Neural progenitor cell (in vitro differentiated cells): ENCODE measurements at places on chromosomes 2 and 18. TPM values are rescaled to one million over a fixed set of nuclear protein-coding genes. Genes with fewer than 3 reads are reported as not detected.

DNA sequence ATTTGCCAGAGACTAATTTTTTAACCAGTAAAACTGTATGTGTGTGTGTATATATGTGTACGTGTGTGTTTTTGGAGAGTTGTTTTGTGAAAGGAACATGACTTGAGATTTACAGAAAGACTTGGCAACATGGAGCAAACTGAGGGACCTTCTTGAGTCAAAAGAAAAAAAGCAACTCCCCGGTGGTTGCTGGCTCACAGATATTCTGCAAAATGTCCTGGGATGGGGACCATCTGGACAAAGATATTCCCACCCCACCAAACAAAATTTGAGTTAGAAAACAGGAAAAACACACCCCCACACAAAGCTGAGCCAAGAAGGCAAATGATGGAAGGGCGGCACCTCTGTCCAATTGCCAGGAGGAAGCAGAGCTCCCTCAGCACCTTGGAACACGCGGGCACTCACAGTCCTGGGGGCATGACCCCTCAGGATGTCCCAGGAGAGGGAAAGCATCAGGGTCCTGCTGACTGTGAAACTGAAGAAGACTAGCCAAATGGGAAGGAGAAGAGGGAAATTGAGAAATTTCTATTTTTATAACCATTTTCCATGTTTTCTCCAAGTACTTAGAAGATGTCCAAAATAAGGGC is 290.2 kb upstream of the ACVR2A start:
- no peak for DNase-seq

DNA sequence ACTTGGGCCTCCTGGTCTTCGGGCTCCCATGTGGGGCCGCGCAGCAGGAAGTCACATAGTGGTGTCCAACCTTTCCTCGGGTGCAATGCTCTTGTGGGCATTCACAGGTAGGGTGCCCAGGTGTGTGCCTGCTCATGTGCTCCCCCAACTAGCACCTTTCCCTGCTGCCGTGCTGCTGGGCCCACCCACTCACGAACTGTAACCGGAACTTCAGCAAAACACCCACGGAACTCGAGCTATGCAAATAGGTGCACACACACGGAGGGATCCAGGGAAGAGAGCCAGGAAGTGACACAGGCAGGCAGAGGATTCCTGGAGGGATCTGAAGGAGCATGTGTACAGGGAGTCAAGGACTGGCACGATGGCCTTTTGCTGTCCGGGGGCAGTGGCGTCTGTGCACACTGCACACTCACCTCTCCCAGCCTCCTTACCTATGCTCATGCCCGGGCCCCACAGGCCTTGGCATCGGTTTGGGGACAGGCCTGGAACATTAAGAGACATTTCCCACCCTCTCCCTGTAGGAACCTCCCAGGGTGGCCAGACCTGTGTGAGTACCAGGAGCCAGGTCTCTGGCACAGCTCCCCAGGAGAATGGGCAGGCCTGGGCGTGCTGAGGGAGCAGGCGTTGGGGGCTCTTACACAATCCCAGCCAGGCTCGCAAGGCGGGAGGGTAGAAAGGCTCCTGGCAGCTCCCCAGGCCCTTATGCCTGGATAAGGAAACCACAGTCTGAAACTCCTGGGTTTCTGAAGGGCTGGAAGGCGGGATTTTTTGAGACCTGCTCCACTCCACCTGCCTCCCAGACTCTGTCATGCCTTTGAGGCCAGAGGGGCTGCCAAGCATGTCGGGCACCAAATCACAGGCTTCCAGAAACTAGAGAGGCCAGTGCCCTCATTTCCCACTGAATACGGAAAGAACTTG is 6.6 kb upstream of the PTMA start:
- peak; percentile 2 for DNase-seq

GRCh38 chr2:8679827-8680731 is 1.8 kb upstream of the ID2 start:
- peak; percentile 44 for DNase-seq

DNA sequence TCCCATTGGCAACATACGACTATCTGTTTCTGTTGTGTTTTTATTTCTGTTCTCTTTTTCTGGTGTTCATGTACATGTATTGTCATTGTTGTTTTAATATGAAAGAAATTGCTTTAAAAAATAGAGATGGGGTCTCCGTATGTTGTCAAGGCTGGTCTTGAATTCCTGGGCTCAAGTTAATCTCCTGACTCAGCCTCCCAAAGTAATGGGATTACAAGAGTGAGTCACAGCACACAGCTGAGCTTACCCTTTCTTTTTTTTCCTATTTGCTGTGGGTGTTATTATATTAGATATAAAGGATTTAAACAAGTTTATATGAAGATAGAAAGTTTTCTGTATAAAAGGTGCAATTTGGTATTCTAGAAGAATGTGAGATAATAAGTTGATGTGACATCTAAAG is 554.6 kb downstream of the DSC3 start:
- no peak for DNase-seq

DNA sequence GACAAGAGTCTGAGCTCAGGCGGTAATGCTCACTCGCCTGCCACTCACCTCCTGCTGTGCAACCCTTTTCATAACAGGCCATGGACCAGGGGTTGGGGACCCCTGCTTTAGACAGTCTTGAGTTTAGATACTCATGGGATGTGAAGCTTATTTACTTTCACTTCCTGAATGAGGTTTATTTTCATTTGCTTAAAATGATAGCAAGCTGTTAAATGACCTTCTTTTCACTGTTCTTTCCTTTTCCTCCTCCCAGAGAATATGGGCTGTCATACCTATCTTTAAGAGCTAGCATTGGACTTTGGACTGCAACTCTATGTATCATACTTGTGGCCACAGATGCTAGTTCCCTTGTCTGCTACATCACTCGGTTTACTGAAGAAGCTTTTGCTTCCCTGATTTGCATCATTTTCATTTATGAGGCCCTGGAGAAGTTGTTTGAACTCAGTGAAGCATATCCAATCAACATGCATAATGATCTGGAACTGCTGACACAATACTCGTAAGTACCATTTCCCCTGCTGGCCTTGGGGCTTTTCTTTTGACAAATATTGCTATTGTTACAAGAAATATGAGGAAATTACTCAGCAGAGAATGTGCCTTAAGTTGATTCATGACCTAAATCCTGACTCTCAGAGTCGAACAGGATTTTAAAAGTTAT is 168.5 kb downstream of the DPP4 start:
- no peak for DNase-seq

DNA sequence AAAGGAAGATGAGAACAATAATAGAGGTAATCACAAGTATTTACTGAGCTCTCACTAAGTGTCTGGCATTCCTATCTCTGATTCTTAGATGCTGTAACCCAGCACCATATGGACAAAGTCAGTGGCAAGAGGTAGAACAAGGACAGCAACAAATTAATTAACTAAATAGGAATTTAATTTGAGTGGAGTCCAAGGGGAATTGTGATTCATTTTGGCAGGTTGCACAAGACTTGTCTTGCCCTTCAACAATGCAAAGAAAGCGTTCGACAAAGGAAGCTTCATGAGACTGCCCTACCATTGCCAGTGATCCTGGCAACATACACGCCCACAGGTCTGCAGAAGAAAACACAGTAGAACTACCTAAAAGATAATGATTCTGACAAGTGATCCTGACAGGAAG is 221.6 kb downstream of the RBM43 start:
- no peak for DNase-seq

GRCh38 chr18:72843743-72844142 is 24.0 kb downstream of the NETO1 start:
- no peak for DNase-seq

DNA sequence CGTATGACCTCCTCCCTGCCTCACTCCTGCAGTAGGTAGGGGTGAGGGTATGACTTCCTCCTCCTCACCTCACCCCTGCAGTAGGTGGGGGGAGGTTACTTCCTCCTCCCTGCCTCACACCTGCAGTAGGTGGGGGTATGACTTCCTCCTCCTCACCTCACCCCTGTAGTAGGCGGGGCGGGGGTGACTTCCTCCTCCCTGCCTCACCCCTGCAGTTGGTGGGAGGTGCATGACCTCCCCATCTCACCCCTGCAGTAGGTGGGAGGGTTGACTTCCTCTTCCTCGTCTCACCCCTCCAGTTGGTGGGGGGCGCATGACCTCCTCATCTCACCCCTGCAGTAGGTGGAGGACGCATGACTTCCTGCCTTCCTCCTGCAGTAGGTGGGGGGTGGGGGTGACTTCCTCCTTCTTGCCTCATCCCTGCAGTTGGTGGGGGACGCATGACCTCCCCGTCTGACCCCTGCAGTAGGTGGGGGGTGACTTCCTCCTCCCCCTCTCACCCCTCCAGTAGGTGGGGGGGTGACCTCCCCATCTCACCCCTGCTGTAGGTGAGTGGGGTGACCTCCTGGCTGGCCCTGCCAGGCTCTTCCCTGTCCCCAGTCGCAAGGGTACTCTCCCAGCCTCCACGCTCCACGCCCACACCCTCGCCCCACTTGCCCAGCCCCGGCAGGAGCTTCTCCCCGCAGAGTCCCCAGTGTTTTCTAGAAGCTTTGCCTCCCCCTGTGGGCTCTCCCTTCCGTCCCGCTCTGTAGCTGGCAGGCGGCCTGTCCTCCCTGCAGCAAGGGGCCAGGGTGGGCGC is 39.3 kb downstream of the TSHZ1 start:
- DNase-seq, result no peak

- DNase-seq, result no peak
Observed at GRCh38 chr2:191629976-191630712, 47.8 kb upstream of the NABP1 start.

- no peak for DNase-seq
Observed at GRCh38 chr2:67670747-67671183, 273.6 kb downstream of the ETAA1 start.

DNA sequence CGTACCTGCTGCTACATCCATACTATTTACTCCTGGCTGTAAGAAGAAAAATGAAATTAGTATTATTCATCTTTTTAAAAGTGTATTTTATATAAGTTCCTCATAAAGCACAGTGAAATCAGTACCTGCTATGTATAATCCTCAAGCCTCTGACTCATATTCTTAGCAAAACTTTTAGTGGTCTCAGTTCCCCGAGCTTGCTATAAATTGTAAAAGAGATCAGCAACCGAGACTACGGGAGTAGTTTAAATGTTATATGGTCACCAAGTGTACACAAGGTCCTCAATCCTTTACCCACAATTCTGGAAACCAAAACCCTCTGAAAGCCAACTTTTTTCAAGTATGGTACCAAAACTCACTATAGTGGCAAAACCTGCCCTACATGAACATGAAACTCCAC is 24.2 kb downstream of the PRPF40A start:
- no peak for DNase-seq

DNA sequence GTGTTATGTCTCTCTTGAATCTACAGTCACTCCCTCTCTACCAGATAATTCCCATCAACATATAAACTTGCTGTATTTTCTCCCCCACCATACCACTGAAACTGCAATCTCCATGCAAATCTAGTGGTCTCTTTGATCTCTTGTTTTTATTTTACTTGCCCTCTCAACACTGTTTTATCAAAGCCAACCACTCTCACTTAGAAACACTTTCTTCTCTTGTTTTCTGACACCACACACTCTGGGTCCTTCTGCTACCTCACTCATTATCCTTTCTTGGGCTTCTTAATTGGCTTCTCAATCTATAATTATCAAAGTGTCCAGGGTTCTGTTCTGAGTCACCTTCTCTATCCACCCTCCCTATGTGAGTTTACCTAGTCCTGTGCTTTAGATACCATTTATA is 2.0 kb upstream of the MCFD2 start:
- DNase-seq, result no peak

GRCh38 chr2:111184725-111185310 is 64.1 kb downstream of the BCL2L11 start:
- DNase-seq, result no peak

DNA sequence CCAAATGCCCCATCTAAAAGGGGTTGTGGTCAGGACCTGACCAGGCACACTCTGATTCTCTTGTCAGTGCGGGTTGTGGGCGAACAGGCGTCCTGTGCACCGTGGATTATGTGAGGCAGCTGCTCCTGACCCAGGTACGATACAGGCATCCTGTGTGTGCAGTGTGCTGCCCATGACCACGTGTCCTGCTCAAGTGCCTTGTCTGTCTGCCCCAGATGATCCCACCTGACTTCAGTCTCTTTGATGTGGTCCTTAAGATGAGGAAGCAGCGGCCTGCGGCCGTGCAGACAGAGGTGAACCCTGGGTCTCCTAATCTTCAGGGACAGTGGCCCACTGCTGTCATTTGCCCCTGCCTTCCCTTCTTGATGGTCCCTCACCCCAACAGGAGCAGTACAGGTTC is 14.6 kb downstream of the PTPN18 start:
- DNase-seq, result no peak

DNA sequence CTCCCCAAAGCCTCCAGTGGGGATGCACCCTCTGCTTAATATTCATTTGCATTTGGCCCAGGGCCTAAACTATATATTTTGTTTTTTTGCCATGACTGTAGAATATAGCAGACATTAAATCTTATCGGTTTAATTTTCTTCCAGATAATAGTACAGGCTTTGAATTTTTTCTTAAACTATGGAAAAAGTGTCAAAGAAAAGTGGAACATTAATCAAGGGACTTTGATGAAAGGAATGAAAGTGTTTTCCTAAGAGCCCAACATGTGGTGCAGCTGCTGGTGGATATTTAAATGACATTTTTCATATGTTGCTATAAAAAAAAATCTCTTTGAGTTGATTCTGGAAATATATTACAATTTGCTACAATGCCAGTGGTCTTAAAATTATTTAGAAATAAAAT is 346.8 kb downstream of the CYP26B1 start:
- DNase-seq, result no peak

DNA sequence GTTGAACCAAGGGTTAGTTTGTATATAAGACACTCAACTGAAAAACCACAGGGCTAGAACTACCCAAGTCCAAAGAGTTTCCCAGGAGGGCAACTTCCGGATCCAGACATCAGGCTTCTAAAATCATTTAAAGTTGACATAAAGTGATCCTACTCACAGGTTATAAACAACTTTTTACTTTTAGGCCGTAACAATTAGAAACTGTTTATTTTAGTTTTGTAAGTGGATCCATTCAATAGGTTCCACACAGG is 454.6 kb downstream of the MEIS1 start:
- DNase-seq, result no peak

- no peak for DNase-seq
Observed at GRCh38 chr18:66722671-66723070, 118.8 kb upstream of the CDH19 start.

DNA sequence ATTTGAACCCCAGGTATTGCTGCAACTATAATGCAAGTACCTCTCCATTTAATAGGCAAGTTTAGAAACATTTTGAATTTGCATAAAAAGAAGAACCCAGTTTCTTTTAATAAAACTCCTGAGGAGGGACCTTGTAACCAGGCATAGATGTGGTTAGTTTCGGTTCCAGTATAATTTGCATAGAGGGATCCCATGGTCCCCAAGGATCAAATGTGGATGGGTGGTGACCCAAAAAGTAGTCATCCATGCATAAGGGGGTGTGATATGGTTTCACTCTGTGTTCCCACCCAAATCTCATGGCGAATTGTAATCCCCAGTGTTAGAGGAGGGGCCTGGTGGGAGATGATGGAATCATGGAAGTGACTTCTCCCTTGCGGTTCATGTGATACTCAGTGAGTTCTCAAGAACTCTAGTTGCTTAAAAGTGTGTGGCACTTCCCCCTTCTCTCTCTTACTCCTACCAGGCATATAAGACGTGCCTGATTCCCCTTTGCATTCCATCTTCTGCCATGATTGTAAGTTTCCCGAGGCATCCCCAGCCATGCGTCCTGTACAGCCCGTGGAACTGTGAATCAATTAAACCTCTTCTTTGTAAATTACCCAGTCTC is 40.2 kb upstream of the SKA1 start:
- no peak for DNase-seq

GRCh38 chr18:62745089-62745751 is 29.9 kb downstream of the PHLPP1 start:
- no peak for DNase-seq

Gene ALK
- 0.06 TPM in 1 of 2 replicates, not detected in the other for total RNA-seq

Gene DYSF
- 0.39 and 1.1 TPM in 2 replicates for total RNA-seq

Gene GPR45
- not detected in 2 replicates for total RNA-seq

Gene TNFRSF11A
- total RNA-seq, result 0.47 and 1.1 TPM in 2 replicates

Gene PSMA8
- not detected in 2 replicates for total RNA-seq

Gene FKBP7
- total RNA-seq, result 28.1 and 47.0 TPM in 2 replicates

Gene USP34
- 106 and 162 TPM in 2 replicates for total RNA-seq

Gene LRP1B
- 0.09 TPM in 1 of 2 replicates, not detected in the other for total RNA-seq
